ENCODE measurements at places on chromosomes 6 and 20.

- no peak for DNase-seq
Observed at GRCh38 chr20:57198132-57199072, 68.0 kb downstream of the BMP7 start.

DNA sequence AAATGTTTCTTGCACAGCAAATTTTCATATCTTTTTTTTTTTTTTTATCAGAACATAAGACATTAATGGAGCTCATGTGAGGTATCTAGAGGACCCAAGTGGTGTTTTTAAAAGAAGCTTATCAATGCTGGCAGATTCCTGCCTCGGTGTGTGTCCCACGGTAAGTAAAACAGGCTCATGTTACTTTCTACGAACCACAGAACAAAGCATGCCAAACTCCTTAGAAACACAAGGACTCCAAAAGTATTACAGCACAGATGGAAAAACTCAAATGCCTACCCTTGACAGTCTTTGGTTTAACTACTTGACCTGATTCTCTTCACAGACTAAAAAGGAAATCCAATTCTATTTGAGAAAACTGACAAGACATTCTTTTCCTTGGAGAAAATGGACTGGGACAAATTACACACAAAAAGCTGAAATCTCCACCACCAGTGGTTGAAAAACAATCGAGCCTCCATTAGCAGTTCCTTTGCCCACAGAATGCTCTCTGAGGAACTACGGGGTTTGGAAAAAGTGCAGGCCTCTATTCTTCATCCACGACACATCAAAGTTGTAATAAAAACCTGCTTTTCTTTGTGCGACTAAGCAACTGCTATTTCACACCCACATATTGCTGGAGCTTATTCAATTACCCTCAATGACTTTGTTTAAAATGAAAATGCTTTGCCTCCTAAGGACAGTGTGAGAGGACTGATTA, 5.4 kb downstream of the METTL24 start:
- DNase-seq = no peak

DNA sequence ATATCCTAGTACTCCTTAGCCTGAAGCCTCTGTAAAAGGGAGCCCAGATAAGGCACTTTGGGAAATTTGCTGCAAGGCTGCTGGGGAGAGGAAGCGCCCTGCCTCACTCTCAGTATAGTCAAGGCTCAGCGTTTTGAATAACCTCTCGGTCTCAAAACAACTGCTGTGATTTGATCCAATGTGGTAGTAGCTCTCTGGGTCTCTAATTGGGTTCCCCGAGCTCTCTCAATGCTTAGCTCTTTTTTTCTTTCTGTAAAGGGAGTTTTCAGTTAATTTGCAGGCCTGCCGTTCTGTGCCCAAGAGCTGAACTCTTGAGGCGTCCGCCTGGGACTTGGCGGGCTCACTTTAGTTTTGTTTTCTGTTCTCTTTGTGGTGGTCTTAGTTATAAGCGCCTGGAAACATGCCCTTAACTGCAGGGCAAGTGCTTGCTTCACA, 41.2 kb downstream of the ZHX3 start:
- DNase-seq = no peak

- DNase-seq = no peak
Observed at GRCh38 chr6:98136333-98136732, 698.0 kb upstream of the POU3F2 start.

DNA sequence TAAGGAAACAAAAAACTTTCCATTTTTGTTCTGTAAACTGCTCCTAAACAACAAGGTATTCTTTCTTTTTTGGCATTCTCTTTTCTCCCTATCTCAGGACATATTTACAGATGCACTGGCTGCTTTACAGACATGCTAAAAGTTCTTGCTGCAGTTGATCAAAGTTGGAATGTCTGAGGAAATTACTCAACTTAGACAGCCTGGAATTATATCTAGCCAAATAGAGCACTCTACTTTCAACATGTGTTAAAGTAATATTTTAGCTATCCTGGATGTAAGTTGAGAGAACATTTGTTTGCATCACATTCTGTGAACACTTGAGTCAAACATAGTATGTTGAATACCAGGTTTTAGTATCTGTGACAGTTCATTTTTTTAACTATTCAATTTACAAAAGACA, 24.8 kb downstream of the TASP1 start:
- DNase-seq = no peak

DNA sequence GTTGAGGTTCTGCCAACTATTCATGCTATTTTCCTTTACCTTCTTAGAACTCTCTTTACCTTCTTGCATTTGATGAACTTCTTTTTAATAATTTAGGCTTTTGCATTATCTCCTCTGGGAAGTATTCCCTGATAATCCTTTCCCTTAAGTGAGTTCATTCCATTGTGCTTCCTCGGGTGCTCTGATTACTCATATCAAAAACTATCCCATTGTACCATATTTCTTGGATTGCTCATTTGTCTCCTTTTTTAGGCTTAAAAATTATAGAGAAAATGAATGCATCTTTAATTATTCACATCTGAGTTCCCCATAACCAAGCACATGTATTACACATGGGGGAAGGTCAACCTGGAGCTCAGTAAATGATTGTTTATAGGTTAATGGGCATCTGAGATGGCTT, 2.5 kb downstream of the CALHM4 start:
- no peak for DNase-seq

- DNase-seq = no peak
Observed at GRCh38 chr20:18524646-18525045, 16.9 kb downstream of the SEC23B start.

GRCh38 chr6:129635396-129636130, 74.4 kb downstream of the ARHGAP18 start:
- DNase-seq = no peak

DNA sequence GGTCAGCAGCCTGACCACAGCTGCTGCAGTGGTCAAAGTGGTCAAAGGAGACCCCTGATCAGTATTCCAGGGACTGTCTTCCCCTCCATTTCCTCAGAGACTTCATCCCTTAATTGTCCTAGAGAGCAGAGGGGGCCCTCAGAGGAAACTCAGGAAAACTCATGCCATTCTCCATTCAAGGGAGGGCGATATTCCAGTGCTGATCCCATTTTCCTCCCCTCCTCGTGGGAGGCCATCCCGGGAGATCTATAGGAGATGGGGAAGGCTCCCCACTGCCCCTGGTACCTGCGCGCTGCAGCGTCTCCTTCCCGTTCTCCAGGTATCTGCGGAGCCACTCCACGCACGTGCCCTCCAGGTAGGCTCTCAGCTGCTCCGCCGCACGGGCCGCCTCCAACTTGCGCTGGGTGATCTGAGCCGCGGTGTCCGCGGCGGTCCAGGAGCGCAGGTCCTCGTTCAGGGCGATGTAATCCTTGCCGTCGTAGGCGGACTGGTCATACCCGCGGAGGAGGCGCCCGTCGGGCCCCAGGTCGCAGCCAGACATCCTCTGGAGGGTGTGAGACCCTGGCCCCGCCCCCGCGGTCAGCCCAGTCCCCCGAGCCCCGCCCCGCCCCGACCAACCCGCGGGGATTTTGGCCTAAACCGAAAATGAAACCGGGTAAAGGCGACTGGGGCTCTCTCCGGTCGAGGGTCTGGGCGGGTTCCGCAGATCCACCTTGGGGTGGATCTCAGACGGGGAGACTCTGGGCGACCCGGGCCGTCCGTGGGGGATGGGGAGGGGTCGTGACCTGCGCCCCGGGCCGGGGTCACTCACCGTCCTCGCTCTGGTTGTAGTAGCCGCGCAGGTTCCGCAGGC, 878 bp downstream of the HLA-C start:
- DNase-seq = no peak

- no peak for DNase-seq
Observed at GRCh38 chr6:150281767-150282166, 87.0 kb upstream of the IYD start.

DNA sequence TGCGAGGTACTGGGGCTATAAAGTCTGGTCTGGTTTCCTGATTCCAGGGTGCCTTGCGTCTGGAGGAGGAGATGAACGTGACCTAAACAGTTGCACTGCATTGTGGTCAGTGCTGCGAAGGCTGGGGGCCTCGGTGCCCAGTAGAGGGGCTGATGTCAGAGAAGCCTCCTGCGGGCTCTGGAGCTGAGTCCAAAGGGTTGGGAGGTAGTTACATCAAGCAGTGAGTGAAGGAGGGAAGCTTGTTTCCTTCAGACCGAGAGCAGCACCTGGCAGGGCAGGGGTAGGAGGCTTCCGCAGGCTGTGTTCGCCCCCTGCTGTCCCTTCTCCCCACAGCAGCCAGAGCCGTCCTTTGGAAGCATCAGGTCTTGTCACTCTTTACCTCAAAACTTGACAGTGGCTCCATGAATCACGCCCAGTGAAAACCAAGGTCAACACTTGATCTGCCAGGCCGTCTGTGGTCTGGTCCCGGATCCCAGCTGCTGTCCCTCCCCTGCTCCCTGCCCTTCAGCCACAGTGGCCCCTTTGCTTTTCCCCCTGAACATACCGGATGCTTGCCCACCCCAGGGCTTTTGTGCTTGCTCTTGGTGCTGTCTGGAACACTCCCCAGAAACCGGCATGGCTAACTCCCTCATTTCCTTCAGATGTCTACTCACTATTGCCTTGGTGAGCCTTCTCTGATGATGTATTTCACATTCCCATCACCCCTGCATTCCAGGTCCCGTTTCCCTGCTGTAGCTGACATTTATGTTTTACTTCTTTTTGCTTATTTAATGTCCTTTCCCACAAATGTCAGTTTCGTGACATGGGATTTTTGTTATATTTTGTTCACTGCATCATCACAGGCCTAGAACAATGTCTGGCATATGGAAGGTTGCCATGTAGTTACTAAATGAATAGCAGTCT, 7.0 kb downstream of the DYNLRB1 start:
- DNase-seq = no peak

DNA sequence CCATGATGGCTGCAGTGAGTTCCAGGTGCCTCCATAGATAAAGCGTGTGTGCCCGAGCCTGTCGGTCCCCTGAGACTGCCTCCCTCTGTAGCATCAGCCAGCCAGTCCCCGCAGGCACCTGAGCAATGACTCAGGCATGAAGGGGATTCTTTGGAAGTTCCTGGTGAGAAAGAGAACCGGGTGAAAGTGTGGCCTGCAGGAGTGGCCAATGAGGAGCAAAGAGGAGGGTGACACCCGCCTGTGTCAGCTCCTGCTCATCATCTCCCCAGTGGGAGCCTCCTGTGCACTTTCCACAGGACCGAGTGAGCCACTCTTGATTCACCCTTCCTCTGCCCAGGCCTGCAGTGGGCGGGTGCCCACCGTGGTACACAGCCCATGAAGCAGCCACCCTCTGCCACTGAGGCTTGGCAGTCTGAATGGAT, 71.2 kb upstream of the PTPN1 start:
- DNase-seq = peak; percentile 76

- DNase-seq = no peak
Observed at GRCh38 chr6:99739526-99739925, 132.9 kb downstream of the PRDM13 start.
